ENCODE measurements at places on chromosomes 2 and 18. TPM values are rescaled to one million over a fixed set of nuclear protein-coding genes. Genes with fewer than 3 reads are reported as not detected.

LRP2 gene
- total RNA-seq, result not detected

LBH gene
- 39.8 TPM for total RNA-seq

DSEL gene
- total RNA-seq, result 12.2 TPM

TEKT4 gene
- not detected for total RNA-seq

TXNDC2 gene
- 0.64 TPM for total RNA-seq

TUBB6 gene
- 214 TPM for total RNA-seq

DTYMK gene
- total RNA-seq, result 24.0 TPM

TBC1D8 gene
- 5.0 TPM for total RNA-seq

RIT2 gene
- not detected for total RNA-seq

LRRC30 gene
- total RNA-seq, result not detected

INHBB gene
- 0.32 TPM for total RNA-seq

LYPD1 gene
- 0.64 TPM for total RNA-seq

CREG2 gene
- total RNA-seq, result 0.91 TPM

ZNF516 gene
- total RNA-seq, result 47.7 TPM

TUBA4B gene
- not detected for total RNA-seq

PCBP1 gene
- total RNA-seq, result 105 TPM

RAB6D gene
- not detected for total RNA-seq

SPP2 gene
- not detected for total RNA-seq

HAAO gene
- total RNA-seq, result 2.7 TPM

BABAM2 gene
- 27.5 TPM for total RNA-seq

EXOC6B gene
- total RNA-seq, result 14.3 TPM

DAPL1 gene
- not detected for total RNA-seq

TMEM247 gene
- total RNA-seq, result not detected

MEP1B gene
- not detected for total RNA-seq

All from epithelial cell of alveolus of lung (primary cell).